ENCODE measurements at places on chromosomes 1 and 21.

- no peak for DNase-seq
Observed at GRCh38 chr1:235486321-235486720, 17.9 kb downstream of the B3GALNT2 start.

GRCh38 chr1:152067150-152067549 lies 21.7 kb downstream of the TCHHL1 start:
- DNase-seq = no peak

DNA sequence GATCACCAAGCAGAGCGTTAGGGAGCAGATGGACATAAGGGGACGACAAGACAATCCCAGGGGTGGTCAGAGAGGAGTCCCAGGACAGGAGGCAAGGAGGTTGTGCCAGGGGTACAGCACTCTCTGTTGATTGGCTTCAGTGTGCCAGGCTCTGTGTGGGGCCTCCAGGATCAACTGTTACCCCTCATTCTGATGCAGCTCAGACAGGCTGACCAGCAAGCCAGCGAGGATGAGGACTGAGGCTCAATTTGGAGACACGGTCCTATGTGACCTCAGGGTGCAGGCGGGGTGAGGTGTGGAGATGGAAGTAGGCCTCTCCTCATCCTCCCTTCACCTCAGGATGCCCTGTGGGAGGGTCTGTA lies 4.0 kb downstream of the HYI start:
- DNase-seq = peak; percentile 26

GRCh38 chr1:43836267-43836951 lies 97.2 kb upstream of the ARTN start:
- peak; percentile 78 for DNase-seq

- no peak for DNase-seq
Observed at GRCh38 chr1:209367061-209367772, 216.3 kb upstream of the CAMK1G start.

DNA sequence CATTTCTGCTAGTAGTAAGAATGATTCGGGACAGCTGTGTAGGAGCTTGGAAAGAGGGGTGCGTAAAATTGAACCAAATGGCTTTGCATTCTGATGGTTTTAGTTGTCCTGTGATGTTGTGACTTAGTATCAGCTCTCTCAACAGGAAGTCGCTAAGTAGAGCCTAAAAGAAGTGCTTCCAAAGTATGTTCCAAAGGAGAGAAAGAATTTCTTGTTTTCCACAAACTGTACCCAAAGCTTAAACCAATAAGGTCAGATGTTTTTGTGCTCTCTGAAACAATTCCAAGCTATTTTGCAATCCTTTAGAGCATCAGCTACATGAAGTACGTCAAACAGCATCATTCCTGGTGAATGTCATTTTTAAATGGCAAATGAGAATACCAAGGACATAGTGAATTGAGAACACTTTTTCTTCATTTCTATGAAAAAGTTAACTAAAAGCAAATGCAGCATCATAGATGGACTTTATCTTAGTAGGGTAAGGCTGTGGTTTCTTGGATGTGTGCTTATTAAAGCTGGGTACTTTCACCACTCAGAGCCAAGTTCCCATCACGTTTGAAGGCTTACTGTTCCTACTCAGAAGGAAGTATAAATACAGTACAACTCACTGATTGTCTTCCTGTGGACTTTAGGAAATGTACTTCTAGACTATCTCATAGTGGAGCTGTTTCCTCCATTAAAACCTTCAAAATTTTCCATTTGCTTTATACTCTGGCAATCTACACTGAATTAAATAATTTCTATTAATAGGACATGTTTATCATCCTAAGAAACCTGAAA lies 148.6 kb downstream of the C1orf21 start:
- DNase-seq = no peak

DNA sequence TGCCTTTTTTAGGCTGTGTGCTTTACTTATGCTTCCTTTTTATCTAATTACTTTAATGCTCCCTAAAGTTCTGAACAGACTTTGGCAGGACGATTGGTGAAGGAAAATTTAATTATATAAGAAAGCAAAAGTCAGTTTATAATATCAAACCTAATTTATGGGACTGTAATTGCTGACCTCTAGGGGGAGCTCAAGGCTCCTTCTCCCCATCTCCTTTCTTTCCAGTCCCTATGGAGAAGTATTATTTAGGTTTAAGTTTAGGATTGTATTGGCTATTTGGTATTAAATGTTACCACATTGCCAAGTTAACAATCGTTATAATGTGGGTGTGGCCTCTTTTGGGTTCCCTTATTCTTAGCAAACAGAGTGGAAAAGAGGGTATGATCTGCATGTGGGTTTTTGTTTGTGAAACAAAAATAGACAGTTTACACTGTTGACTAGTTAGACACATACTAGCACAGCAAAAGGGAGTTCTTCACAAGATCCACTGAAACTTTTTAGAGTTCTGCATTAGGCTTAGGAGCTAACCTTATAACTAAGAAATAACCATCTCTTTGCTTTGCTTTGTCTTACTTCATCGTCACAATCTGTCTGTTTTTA lies 48.2 kb upstream of the TNFSF4 start:
- DNase-seq = no peak

- peak; percentile 95 for DNase-seq
Observed at GRCh38 chr1:108691942-108692723, at the start of gene PRPF38B. PRPF38B (plus strand) TSS chr1:108692310; CDS start chr1:108692592, 282 bp downstream.

DNA sequence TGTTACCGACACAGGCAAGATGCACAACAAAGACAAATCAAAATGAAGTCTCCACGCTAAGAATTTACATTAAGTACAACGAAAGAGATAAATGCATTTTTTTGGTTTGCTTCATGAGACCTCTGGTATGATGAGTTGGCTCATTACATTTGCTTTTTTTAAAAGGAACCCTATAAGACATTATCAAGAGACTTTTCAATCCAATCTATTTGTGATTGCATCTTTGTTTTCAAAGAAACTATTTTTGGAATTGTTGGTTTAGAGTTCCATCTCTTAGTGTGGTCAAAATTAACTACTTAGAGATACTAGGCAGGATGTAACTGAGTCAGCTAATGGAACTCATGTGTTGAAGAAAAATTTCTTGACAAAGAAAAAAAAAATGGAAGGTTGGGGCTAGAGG lies 200.1 kb downstream of the ZC3H11B start:
- no peak for DNase-seq

- DNase-seq = no peak
Observed at GRCh38 chr1:2460203-2460602, 15.9 kb upstream of the PLCH2 start.

DNA sequence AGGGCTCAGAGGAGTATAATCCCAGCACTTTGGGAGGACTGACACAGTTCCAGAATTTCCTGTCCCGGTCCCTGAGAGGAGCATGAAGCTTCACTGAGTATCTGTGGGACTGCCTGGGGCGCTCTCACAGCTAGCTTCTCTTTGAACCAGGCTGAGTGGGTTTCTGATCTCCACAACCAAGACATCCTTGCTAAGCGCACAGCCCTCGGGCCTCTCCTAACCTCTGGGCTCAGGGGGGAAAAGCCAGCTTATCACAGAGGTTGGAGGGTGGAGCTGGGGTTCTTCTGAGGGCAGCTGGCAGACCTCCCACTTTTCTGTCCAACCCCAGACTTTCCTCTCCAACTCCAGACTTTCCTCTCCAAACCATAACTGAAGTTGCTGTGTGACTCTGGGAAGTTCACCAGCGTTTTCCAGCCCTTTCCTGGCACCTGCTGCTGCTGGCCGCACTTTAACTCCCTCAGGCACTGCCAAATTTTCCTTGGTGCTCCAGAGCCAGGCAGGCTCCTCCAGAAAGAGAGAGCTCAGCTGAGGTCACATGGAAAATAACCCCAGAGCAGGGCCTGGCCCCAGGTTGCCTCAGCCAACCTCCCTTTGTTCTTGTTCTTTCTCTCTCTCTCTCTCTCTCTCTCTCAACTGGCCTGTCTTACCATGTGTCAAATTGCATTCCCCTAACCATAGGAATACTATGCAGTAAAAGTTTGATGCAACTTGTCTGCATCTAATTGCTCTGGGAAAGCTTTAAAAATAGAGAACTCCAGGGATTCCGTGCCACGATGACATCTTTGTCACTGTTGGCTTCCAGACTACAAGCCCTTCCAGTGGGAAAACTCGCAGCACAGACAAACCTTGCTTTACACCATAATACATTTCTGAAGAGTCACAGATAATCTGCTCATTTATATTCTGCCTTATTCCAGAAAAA lies 49.5 kb downstream of the OLFML2B start:
- no peak for DNase-seq

GRCh38 chr1:201828217-201828819 lies 639 bp upstream of the IPO9 start:
- DNase-seq = no peak

- DNase-seq = no peak
Observed at GRCh38 chr1:161549652-161550051, at the start of gene FCGR3A. FCGR3A (minus strand) TSS chr1:161549818; CDS start chr1:161549736, 82 bp downstream.

DNA sequence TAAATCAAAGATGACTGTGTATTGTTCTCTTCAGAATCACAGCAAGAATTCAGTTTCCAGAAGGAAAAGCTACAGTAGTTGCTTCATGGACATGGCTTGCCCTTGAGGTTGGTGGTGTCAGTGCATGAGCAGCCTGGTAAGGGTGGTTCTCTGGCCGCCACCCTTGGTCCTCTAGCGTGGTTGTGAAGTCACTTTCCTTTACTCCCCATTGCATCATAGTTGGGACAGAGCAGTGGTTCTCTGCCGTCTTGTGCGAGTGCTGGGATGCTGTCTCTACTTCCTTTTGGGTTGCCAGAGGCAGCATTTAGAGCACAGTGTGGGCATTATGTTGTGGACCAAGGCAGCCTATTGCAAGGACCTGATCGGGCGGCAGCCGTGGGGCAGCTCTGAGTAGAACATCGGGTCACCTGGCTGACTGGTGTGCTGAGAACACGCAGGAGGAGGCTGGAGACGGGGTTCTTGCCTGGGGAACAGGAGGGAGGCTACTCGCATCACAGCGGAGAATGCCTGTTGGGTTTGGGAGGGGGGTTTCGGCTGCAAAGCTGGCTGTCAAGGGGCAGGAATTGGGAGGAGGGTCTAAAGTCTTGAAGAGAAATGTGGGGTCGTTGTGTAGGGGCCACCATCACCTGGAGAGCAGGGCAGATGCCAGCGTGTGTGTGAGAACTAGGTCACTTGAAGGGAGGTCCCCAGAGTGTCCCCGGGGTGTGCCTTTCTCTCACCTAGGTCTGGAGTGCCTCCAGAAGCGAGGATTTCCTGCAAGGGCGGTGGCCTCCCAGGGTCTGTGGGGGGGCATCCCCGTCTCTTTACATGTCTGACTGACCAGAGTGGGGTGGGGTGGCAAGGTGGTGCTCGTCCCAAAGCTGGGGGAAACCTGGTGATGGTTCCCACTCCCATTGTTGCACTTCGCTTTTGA lies 6.3 kb downstream of the ARF1 start:
- DNase-seq = peak; percentile 29

DNA sequence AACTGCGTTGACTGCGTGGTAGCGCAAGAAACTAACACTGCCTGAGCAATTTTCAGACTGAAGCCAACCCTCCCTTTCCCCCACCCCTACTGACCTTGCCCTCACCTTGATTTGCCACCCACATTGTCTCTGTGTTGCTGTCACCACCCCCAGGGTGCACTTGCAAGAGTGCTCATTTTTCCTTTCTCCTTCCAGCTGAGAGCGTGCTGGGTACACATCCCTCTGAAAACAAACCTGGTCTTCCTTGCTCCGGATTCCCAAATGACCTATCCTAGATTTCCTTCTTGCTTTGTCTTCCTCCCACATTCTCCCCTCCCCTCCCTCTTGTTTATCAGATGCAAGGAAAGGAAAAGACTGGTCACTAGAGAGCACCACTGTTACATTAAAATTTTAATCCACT lies 24.2 kb downstream of the MPZ start:
- DNase-seq = no peak

DNA sequence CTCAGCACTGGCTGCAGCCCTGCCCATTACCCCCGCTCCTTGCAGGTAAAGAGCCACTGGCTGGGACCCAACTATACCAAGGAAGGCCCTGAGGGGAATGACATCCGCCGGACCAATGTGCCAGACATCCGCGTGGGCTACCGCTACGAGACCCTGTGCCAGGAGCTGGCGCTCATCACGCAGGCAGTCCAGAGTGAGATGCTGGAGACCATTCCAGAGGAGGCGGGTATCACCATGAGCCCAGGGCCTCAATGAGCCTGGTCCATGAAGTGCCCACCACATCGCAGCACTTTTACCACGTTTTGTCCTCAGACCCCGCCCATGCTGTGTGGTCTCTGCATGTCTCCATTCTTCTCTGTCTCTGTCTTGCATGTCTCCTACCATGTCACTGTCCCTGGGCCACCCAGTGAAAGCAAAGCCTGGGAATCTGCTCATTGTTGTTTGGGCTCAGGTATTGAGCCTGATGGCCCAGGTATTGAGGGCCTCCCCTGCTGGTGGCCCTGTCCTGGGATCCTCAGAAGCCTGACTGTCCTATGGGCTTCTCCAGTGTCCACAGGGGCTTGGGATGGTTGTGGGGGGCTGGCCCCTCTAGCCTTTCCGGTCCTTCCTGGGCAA lies 11.4 kb downstream of the AMPD2 start:
- DNase-seq = no peak

- DNase-seq = no peak
Observed at GRCh38 chr1:46130121-46130520, 2.3 kb downstream of the PIK3R3 start.

DNA sequence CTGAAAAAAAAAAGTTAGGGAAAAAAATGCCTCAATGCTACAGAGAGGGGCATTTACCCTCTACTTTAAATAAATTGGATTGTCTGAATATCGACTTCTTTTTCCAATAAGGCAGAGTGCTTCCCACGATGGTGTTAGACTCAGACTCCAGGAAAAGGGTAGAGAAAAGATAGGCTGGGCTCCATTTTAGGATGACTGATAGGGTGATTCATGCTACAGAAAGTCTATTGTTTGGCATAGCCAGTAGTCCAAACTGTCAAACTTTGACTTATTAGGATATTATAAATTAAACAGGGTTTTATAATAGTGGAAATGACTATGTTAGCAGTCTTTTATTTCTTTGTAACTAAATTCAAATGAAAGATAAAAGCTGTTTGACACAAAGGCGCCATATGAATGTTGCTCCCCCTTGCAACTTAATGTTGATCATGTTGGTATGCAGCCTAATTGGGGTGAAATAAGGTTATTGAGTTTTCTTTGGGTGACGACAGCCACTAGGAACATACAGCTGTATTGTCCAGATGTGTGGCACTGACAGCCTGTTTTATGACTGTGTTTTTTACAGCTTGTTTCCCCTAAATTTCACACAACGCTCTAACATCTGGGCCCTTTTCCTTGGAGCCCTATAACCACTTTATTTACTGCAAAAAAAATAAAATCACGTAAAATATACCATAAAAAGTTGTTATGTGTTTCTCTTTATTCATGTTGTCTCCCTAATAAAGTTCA lies 69.3 kb downstream of the SPAG17 start:
- DNase-seq = no peak

DNA sequence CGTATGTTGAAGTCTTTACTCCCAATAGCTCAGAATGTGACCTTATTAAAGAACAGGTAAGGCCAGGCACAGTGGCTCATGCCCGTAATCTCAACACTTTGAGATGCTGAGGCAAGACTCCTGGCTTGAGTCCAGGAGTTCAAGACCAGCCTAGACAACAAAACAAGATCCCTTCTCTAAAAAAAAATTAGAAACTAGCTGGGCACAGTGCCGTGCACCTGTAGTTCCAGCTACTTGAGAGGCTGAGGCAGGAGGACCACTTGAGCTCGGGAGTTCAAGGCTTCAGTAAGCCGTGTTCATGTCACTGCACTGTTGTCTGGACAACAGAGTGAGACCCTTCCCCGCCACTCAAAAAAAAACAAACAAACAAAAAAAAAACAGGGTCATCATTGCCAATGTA lies 171.3 kb downstream of the RERE start:
- no peak for DNase-seq

Measured in activated T-cell treated with anti-CD3 and anti-CD28 coated beads, Interleukin-2, amount 50 U/mL, for 24 hours (primary cell).